Ascending aorta (tissue), 2 donors: ENCODE measurements at places on chromosomes 12 and 14. TPM values are rescaled to one million over a fixed set of nuclear protein-coding genes. Genes with fewer than 3 reads are reported as not detected.
A peak's percentile ranks its signal among the peaks of the same experiment; 100 is the strongest.

DNA sequence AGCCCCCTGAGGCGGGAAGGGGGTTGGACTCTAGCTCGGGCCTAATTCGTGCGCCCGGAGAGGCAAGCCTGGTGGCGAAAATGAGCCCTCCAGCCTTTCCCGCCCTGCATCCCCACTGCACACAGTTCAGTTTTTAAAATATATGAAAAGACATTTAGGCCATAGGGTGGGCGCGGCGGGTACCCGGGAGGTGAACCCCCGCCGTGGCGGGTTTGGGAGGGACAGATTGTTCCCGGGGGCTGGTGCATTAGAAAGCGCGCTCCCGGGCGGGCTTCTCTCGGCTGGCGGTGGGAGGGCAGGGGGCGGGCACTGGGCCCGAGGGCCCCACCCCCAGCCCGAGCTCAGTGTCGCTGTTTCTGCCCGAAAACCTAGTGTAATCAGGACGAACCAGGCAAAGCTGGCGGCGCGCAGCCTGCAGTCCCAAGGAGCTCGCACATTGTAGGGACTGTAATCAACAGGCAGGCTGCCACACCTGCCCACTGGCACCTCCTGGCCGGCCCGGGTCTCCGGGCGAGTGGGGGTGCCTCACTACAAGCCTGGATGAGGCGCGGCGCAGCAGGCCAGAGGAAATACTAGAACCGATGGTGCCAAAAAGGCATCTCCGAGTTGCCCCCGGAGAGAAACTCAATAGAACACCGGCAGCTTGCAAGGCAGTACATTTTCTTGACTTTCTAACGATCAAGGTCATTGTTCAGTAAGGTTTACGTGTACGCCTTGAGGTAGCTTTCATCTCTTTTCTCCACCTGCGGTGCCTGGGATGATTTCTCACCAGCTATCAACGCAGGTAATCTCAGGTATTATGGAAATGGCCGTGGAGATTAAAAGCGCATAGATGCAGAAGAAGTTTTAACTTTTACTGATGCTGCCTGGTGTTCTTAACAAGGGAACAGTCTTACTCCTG, 764 bp upstream of the SPTB start:
- peak; percentile 69 for DNase-seq

The MYO1A gene
- not detected for total RNA-seq

GRCh38 chr12:63963868-63964267, 119.4 kb downstream of the SRGAP1 start:
- no peak for DNase-seq

GRCh38 chr12:67067453-67068203, 201.5 kb upstream of the CAND1 start:
- DNase-seq = no peak

GRCh38 chr14:104642540-104642868, 37.9 kb upstream of the TMEM179 start:
- DNase-seq = no peak

DNA sequence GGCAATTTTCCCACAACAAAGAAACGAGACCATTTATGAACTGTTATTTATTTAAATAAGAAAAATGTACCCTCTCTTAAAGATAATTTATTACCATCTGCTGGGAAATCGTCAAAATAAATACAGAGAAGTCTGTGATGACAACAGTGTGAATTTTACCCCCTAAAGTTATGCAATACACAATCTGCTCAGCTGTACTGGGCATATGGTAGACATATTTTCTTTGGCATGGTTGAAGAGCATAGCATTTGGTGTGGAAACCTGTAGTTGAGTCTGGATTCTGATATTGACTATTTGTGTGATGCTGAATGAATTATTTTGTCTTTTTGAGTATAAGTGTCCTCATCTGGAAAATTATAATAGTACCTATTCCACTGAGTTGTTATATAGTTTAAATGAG, 60.0 kb downstream of the CFAP54 start:
- no peak for DNase-seq

- DNase-seq = peak; percentile 48
Observed at GRCh38 chr14:101102875-101103274, 199.4 kb upstream of the RTL1 start.

The TAS2R46 gene
- total RNA-seq = 23.2 TPM

The SPSB2 gene
- total RNA-seq = 14.5 TPM

DNA sequence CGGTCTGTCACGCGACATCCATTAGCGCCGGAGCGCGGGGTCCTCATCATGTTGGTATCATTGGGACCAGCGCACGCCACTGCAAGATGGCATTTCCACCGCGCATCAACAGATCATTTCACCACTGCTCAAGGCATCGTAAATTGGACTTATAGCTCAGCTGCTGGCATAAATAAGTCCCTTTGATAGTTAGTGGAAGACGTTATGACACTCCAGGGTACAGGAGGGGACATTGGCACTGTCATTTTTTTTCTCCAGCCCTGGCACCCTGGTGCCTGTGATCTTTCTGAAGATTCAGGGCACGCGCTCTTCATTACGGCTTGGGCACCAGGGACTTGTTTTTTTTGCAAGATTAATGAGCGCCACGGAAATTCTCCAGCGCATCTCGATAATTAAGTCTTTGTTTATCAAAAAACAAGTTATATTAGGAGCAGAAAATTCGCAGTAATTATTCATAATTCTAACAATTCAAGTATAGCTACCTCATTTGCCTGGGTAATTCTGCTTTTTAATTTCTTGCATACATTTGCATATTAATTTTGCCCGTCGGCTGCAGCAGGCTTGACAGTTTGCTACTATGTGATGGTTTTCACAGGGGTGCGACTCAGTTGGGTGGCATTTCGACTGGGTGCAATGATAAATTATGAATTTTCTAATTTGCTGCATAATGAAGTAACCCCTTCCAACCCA, 167.7 kb downstream of the VRK1 start:
- no peak for DNase-seq

The C12orf50 gene
- total RNA-seq = not detected

GRCh38 chr14:70972107-70972976, 65.1 kb downstream of the PCNX1 start:
- no peak for DNase-seq

The GAS2L3 gene
- total RNA-seq = not detected

- no peak for DNase-seq
Observed at GRCh38 chr12:111166779-111167540, 201.9 kb downstream of the PHETA1 start.

The BATF gene
- total RNA-seq = not detected

DNA sequence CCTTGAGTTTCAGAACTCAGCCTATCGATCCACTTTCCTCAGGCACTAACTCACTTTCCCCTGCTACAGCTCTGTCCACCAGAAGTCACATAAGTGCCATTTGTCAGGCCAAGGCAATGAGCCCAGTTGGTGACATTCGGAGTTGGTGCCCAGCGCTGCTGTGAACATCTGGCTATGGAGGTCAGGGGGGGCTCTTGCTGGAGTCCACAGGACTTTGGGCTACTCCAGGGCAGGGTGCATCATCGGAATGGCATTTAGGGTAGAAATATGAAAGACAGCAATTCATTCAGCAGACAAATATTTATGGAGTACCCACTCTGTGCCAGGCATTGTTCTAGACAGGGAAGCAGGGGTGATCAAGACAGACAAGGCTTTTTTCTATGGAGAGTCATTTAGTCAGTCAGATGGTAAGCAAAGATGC, 1.5 kb upstream of the PPP1CC start:
- DNase-seq = no peak

DNA sequence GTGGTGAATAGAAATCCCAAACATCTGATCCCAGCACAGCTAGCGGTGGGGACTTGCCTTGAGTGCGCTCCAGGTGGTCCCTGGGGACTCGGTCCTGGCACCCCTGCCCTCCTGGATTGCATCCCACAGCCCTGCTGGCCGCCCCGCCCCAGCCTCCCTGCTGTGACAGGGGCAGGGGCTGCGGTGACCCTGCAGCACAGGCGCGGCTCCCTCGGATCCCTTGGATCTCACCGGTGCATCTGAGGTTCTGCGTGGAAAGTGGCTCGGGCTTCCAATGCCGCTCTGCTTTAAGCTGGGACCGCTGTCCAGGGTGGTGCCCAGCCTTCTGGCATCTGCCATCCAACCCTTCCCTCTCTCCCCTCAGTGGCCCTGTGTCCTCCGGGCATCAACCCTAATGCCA, 16.0 kb downstream of the ANKRD9 start:
- DNase-seq = no peak

DNA sequence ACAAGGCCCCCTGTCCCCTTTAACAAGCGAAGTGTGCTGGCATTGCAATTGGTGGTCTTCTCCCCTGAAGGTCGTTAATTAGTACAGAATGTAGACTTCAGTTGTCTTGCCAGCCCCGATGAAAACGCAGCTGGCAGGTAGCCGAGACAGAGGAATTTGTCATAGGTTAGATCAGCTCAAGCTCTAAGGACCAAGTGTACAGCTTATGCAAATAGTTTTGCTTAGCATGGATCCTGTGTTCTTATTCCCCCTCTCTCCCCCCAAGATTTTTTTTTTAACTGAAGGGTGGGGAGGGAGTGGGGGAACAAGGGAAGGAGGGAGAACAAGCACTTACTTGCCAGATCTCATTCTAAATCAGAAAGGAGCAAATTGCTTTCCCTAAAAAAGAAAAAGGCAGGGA, 58.6 kb upstream of the PARP11 start:
- DNase-seq = no peak

- no peak for DNase-seq
Observed at GRCh38 chr12:121452340-121452984, 52.5 kb downstream of the RNF34 start.

DNA sequence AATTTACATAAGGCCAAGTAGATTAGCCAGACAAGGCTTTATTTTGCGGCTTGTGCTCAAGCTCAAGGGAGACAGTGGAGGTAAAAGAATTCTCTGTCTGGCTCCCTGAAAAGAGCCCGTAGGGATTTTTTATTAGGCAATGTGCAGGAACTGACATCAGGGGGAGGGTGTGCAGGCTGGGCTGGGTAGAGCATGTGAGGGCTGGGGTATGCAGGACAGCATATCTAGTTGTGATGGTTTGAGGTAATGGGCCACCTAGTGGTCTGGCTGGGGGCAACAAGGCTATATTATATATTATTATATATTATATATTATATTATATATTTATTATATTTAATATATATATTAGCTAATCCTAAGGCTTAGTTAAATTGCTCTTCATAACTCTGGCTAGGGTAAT, 102.1 kb downstream of the TMEM117 start:
- DNase-seq = no peak

The SCFD1 gene
- 41.0 TPM for total RNA-seq

DNA sequence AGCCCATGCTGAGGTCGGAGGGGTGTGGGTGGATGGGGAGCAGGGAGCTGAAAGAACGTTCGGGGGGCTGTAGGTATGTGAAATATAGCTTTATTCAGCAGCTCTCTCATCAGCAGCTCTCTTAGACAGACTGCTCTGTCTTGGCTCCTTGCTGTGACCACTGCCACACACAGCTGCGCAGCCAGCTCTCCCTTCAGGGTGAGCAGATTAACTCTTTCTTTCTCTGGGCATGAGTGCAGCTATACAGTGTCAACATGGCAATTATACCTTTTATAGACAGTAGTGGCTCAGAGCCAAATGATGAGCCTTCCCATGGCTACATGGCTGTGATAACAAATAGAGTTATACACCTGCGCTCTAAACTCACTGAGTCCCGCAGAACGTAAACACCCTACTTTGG, 137.7 kb upstream of the NEDD1 start:
- no peak for DNase-seq

DNA sequence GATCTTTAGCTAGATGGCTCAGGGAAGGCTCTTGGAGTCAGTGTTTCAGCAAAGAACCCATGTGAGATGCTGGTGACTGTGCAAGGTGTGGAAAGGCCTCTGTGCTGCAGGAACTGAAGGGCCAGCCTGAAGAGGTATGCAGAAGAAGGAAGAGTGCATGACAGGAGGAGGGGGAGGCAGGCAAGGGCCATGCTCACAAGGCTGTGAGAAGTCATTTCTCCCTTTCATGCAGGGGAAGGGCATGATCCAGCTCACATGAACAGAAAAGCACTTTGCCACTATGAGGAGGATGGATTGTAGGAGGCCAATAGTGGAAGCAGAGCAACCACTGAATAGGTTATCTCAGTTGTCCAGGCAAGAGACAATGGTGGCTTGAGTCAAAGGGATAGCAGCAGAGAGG, 83.7 kb downstream of the SSPN start:
- DNase-seq = no peak

DNA sequence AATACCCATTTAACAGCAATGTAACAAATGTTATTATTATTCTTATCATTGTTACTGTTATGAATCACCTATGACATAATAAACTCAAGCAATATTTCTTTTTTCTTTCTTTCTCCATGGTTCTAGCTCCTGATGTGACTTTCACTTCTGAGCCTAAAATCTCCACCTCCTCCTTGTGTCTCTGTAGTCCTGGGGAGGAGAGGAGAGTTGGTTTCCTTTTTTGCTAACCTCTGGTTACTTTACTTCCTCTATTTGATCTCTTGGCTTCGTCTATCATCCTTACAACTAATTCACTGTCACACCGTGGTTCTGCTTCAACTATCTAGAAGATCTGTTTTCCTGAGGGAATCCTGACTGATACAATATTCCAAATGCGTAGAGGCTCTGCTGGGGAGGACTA, 456.6 kb downstream of the VRK1 start:
- DNase-seq = no peak

The POU6F1 gene
- 24.7 TPM for total RNA-seq

The KRT72 gene
- not detected for total RNA-seq

The CLEC9A gene
- total RNA-seq = not detected

DNA sequence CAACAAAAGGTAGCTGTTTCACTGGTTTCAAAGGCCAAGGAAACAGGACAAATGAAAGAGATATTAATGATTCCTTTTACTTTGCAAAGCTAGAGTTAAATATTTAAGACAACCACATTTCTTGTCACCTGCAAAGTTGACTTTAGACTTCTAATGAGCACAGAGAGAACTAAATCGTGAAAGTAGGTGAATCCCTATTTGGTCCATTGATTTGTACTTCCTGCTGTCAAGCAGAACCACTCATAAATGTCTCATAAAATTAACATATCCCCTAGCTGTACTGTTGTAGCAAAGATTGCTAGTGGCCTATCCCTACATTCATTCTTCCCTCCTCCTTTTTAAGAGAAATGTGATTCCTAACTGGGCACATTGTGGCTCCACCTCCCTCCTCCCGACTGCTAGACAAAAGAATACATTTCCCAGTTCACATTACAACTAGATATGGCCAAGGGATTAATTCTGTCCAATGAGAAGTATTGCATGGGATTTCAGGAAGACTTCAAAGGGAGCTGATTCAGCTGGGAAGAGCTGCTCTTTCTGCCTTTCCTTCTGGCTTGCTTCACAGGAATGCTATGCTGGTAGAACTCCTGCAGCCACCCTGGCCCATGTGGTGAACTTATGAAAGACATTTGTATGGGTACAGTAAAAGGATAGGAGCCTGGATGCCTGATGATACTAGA, 227.5 kb upstream of the ABCD2 start:
- DNase-seq = no peak
